Stimulated activated CD4-positive, alpha-beta T cell treated with anti-CD3 and anti-CD28 coated beads, Interleukin-12 subunit alpha, Interleukin-12 subunit beta, amount 100 ng/mL, for 24 hours (primary cell): ENCODE measurements at places on chromosomes 12 and 14.

- DNase-seq = no peak
These were observed 2.5 kb downstream of the CMAS start for GRCh38 chr12:22048351-22049041.

DNA sequence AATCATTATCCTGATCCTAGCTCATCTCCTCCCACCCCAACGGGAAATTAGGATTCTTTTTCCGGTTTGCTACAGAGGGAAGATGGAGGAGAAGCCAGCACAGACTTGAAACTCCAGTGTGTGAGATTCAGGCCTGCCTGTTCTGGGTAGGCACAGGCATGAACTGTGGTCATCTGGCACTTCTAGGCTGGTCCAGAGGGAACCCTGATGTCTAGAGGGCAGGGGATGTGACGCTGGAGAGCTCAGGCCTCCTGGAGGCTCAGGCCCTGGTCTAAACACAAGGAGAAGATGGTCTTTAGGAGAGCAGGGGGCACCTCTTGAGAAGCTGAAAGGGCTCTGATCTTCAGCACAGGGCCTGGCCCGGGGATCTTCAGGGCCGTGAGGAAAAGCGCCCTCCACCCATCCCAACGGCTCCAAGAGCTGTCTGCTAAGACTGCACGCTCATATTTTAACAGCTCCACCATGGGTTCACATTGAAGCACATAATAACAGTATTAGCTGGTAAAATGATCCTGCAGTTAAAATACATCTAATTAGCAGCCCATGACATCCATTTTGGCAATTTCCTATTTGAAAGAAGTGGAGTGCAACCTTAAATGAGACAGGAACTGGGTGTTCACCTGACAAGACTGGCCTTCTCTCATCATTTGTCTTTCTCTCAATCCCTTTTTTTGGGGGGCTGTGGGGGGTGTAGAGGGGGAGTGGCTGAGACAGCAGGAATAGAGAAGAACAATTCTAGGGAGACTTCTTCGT, 35.4 kb downstream of the BCL11B start:
- DNase-seq = no peak

DNA sequence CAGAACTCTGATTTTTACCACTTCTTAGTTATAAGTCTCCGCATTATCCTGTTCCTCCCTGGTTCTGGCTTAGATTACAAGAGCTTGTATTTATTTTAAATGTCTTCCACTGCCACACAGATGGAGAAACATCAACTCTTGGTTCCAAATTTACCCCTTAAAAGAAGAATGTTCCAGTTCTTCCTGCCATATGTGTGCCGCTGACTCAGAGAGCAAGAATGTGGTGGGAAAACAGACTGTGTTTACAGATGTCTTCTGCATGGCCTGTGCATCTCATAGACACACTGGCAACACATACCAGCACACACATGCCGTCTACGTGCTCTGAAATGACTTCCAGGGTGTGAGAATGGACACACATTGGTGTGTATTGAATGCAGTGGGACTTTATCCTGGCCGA, 383.0 kb downstream of the LRIG3 start:
- no peak for DNase-seq

DNA sequence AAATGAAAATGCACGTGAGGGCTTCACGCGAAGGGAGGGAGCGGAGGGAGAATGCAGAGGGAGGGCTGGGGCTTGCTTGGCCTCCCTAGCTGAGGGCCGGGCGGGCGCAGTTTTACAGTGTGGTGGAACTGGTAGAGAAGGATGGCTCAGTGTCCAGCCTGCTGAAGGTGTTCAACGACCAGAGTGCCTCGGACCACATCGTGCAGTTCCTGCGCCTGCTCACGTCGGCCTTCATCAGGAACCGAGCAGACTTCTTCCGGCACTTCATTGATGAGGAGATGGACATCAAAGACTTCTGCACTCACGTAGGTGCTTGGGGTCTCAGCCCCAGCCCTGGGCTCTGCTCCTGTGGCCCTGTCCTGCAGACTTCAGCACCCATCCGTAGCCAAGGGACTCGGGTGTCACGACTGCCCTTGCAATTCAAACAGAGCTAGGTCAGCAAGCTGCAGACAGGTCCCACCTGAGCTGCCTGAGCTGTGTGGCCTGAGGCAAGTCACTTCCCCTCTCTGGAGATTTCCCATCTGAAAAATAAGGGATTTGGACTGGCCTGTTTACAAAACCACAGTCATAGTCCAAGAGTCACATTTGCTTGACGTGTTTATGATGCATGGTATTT, 18.4 kb downstream of the OTUB2 start:
- no peak for DNase-seq

DNA sequence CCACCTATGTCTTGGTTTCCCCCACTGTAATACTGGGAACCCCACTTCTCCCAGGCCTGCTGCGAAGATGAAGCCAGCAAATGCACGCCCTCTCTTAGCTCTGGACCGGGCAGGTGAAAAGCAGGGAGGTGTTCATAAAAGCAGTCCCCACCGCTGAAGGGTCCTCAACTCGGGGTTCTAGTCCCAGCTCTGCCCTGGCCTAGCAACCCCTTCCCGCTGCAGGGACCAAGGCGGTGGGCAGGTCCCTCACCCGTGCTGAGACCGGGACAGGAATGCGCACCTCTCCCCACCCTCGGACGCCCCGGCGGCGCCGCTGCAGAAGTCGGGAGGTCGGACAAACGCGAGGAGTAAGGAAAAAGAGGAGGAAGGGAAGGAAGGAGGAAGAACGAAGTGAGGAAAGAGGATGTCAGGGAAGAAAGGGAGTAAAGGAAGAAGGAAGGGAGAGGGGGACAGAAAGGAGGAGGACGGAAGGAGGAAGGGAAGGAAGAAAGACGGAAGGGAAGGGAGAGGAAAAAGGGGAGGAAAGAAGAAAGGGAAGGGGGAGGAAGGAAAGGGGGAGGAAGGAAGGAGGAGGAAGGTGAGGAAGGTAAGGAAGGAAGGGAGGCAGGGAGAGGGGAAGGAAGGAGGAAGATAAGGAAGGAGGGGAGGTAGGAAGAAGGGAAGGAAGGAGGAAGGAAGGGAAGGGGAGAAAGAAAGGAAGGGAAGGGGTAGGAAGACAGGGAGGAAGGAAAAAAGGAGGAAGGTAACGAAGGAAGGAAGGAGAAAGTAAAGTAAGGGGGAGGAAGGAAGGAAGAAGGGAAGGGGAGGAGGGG, 701 bp downstream of the SPRING1 start:
- no peak for DNase-seq

GRCh38 chr12:77734214-77734883, 96.3 kb upstream of the NAV3 start:
- no peak for DNase-seq

DNA sequence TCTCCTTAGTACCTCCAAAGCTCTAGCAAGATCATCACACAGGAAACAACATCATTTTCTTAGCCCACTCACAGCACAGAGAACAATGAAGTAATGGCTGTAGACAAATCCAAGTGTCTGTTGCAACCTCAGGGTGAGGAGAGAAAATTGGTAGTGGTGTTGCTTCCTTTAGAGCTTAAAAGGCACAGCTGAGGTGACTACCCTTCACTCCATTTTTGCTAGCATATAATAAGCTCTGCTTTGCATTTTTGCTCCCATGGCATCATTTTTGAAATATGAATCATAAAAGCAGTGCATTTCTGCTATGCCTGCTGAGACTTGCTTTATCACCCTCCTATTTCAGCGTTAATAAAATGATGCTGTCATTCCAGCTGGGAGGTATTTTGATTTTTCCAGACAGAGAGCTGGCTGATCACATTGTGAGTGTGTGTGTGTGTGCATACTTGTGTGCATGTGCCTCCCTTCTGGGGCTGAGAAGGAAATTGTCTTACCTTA, 18.5 kb upstream of the PCNX1 start:
- no peak for DNase-seq

DNA sequence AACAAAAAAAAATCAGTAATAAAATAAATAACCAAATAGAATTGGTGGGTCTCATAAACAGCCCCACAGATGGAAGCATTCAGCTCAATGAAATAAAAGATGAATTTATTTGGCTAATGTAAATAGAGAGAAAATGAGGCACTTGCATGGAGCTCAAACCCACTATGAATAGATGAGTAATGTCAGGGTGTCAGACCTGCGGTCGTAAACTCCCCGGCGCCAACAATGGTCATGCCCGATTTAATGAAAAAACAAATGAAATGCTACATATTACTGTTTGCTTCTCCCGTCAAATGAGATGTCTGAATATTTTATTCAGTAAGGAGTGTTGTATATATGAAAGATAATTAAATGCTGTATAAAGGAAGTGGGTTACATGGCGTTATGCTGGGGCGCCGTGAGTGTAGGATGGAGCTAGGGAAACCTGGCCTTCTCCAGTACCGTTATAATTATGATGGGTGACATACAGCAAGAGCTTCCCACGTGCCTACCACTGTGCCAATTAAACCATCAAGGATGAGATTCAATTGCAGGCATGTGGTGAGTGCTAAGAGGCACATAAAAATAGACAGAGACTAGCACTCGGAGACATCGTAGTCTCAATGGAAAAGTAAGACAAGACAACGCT, 648.1 kb downstream of the BCL11B start:
- DNase-seq = no peak

DNA sequence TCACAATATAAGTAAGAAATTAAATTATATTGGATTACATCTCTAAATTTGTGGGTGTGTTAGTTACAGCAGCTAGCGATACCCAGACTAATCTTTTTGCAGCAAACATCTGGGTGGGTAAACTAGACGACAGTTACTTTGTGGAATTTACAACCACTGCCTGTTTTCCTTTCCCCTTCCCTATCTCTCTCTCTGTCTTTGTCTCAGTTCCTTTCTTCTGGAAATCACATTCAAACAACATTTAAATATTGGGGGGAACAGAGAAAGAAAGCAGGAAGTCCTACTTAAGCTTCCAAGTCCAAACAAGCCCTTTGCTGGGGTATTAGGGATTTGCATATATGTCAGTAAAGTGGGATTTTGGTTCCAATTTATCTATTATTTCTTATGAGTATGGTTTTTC, 97.6 kb downstream of the WIF1 start:
- DNase-seq = no peak

GRCh38 chr14:94935706-94936300, 165.9 kb upstream of the GSC start:
- DNase-seq = no peak

DNA sequence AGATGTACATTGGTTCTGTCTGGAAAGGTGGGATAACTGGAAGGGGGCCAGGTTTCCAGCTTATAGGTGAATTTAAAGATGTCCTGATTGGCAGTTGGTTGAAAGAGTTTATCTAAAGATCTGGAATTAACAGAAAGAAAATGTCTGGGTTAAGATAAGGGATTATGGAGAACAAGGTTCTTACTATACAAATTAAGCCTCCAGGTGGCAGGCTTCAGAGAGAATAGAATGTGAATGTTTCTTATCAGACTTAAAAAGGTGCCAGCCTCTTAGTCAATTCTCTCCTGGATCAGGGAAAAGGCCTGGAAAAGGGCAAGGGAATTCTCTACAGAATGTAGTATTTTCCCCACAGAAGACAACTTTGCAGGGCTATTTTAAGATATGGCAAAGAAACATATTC, 53.1 kb downstream of the CNTN1 start:
- DNase-seq = no peak

- no peak for DNase-seq
These were observed 462.4 kb downstream of the TRHDE start for GRCh38 chr12:72734581-72734980.

- no peak for DNase-seq
These were observed 46.3 kb upstream of the PCED1B start for GRCh38 chr12:47033081-47033480.

GRCh38 chr14:74875941-74876913, at the start of gene PROX2:
Gene PROX2, minus strand, starts transcription at chr14:74876145. Its CDS starts 12,311 bp downstream, at chr14:74863834.
- DNase-seq = no peak

DNA sequence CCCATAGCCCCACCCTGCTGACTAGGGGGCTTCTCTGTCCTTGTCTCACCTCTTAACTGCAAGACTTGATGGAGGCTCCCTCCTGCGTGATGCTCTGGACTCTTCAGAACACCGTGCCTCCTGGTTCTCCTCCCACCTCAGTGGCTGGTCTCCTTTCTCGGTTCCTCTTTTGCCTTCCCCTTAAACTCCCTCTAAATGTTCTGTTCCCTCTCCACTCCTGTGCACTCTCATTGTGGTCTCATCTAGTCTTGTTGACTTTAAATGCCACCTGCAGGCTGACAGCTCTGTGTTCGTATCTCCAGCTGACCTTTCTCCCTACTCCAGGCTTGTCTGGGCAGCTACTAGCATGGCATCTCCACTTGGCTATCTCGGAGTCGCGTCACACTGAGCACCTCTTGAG, 28.3 kb downstream of the DYNC1H1 start:
- no peak for DNase-seq

- DNase-seq = no peak
These were observed 68.5 kb downstream of the RNF34 start for GRCh38 chr12:121468499-121468801.
